ENCODE measurements at places on chromosomes 3 and 15. TPM values are rescaled to one million over a fixed set of nuclear protein-coding genes. Genes with fewer than 3 reads are reported as not detected.

Gene DUOXA2
- total RNA-seq, result not detected

GRCh38 chr3:148162132-148162531 lies 535.6 kb upstream of the AGTR1 start:
- H3K4me3 ChIP-seq, result no peak overlapping the region
- no peaks in the 10 kb centered on the region for H3K27me3 ChIP-seq
- no peaks in the 10 kb centered on the region for H3K36me3 ChIP-seq
- no peak for DNase-seq
- no peaks in the 10 kb centered on the region for H3K4me1 ChIP-seq
- no peak overlapping the region for H3K27ac ChIP-seq

- no peak overlapping the region for H3K27ac ChIP-seq
- H3K36me3 ChIP-seq, result no peaks in the 10 kb centered on the region
Measured at GRCh38 chr15:42385206-42385979, 26.1 kb downstream of the CAPN3 start.

Gene GOLGA6B
- not detected for total RNA-seq

DNA sequence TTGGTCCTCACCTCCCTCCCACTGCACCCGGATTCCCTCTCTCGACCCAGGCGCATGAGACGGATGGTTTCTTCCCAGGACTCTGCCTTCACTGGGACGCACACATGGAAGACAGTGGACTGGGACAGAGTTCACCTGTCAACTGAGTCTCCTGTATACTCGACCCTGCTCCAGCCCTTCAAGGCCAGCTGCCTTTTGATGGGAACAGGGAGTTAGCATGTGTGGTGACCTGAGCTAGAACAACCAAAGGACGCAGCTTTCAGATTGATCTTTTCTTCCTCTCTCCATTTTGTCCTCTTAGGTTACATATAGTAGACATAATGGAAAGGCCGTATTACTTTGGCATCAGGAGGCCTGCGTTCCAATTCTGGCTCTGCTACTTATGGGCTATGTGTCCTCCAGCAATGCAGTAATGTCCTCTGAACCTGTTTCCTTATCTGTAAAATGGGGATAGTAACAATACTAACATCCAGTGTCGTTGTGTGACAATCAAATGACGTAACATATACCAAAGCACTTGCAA lies 94.1 kb downstream of the PEX5L start:
- H3K27me3 ChIP-seq, result peaks cover 15% of the 10 kb centered on the region
- H3K36me3 ChIP-seq, result no peaks in the 10 kb centered on the region
- peak overlapping the region; percentile 57 for H3K4me3 ChIP-seq
- H3K27ac ChIP-seq, result no peak overlapping the region
- no peak for DNase-seq

- DNase-seq, result peak; percentile 33
- peak overlapping the region; percentile 25 for H3K27ac ChIP-seq
- no peaks in the 10 kb centered on the region for H3K27me3 ChIP-seq
- no peaks in the 10 kb centered on the region for H3K36me3 ChIP-seq
- H3K4me3 ChIP-seq, result no peak overlapping the region
Measured at GRCh38 chr3:71512000-71512399, 71.5 kb downstream of the FOXP1 start.

GRCh38 chr15:69071260-69071659 lies 56.8 kb downstream of the NOX5 start:
- peaks cover 58% of the 10 kb centered on the region for H3K27me3 ChIP-seq
- H3K36me3 ChIP-seq, result peaks cover 5% of the 10 kb centered on the region
- DNase-seq, result no peak

DNA sequence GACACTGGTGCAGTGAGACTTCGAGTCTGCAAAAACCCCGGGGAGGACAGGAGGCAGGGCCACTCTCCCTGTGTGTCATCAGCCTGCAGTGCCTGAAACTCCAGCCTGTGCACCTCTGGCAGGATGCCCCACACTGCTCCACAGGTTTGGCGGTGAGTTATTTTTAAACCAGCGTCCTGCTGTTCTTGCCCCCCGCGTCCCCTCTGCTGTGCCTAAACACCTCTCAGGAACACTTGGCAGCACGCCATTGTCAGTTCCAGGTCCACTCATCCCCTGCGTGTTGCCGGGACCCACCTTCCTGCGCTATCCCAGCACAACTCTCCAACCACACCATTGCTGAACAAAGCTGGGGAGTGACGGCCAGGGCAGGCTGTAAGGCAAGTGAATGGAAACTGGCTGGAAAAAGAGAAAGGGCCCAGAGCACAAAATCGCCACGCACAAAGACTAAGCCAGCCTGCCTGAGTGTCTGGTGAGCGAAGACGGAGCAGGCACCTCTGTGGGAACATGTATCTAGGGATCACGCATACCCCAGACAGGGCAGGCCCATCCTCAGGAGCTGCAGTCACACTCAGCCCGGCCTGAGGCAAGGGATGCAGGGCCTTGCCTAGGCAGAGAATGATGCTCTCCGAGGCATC lies 3.1 kb upstream of the PLA2G4F start:
- no peaks in the 10 kb centered on the region for H3K4me1 ChIP-seq
- no peaks in the 10 kb centered on the region for H3K27me3 ChIP-seq
- no peak for DNase-seq
- peaks cover 7% of the 10 kb centered on the region for H3K36me3 ChIP-seq
- no peak overlapping the region for H3K27ac ChIP-seq

DNA sequence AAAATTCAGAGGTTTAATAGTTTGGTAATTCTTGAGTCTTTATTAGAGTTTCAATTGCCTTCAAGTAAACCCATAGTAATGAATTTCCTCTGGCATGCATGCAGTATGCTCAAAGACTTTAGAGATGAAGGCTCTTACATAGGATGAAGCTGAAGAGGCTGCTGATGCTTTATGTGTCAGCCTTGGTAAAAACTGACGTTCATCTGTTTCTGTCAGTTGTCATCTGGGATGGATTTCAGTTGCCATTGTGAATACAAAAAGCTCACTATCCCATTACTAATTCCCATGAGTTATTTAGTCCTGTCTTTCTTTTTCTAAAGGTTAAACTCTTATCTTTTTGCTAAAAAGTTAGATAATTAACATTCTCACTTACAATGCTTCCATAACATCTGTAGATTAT lies 136.9 kb upstream of the GBE1 start:
- H3K36me3 ChIP-seq, result no peaks in the 10 kb centered on the region
- no peak overlapping the region for H3K4me3 ChIP-seq
- H3K27me3 ChIP-seq, result no peaks in the 10 kb centered on the region
- H3K27ac ChIP-seq, result no peak overlapping the region
- H3K4me1 ChIP-seq, result no peaks in the 10 kb centered on the region

- no peak overlapping the region for H3K27ac ChIP-seq
- H3K4me1 ChIP-seq, result peaks cover 7% of the 10 kb centered on the region
- peaks cover 8% of the 10 kb centered on the region for H3K27me3 ChIP-seq
Measured at GRCh38 chr3:156151824-156152428, 31.5 kb downstream of the KCNAB1 start.

- peaks cover 93% of the 10 kb centered on the region for H3K4me1 ChIP-seq
- peaks cover 16% of the 10 kb centered on the region for H3K36me3 ChIP-seq
- H3K4me3 ChIP-seq, result peak overlapping the region; percentile 60
- no peaks in the 10 kb centered on the region for H3K27me3 ChIP-seq
- H3K27ac ChIP-seq, result peak overlapping the region; percentile 84
Measured at GRCh38 chr3:56775838-56776555, 25.8 kb downstream of the ARHGEF3 start.

Gene AKAP13
- total RNA-seq, result 134 TPM

Gene ANKRD63
- not detected for total RNA-seq

DNA sequence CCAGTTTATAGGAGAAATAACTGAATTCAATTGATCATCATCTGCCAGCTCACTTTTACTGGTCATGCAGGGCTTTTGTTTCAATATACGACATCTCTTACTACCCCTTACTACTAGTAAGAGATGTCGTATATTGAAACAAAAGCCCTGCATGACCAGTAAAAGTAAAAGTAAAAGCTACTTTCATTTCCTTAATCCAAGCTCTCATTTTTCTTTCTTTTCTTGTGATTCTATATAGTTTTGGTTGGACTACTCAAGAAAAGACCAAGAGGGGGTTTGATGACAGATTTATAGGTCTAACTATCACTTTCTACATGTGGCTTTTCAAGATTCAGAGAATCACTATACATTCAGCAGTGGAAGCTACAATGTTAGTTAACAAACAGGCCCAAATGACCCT lies 1237.3 kb downstream of the ROBO2 start:
- H3K27ac ChIP-seq, result no peak overlapping the region
- H3K36me3 ChIP-seq, result peaks cover 2% of the 10 kb centered on the region
- H3K4me3 ChIP-seq, result no peak overlapping the region
- no peaks in the 10 kb centered on the region for H3K27me3 ChIP-seq
- no peaks in the 10 kb centered on the region for H3K4me1 ChIP-seq

Gene SLC49A4
- 3.5 TPM for total RNA-seq

DNA sequence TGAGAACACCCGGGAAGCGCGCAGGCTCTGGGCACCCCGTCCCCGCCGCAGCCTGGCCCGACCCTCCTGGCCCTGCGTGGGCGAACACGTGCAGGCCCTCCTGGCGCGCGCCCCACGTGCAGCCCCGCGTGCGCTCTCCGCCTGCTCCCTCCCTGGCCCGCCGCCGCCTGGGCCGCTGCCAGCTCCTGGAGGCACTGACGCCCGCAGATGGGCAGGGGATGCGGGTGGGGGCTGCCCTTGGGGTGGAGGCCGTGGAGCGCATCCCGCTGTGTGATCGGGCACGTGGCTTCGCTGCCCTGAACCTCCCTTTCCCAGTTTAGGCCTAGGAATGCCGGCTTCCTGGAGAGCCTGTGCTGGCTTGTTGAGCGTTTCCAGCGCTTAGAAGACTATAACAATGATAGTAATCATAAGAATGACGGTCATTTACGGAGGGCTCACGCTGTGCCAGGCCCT lies 104.6 kb upstream of the SLC6A6 start:
- H3K27ac ChIP-seq, result no peak overlapping the region
- no peaks in the 10 kb centered on the region for H3K36me3 ChIP-seq
- no peaks in the 10 kb centered on the region for H3K4me1 ChIP-seq
- no peak overlapping the region for H3K4me3 ChIP-seq
- DNase-seq, result no peak

DNA sequence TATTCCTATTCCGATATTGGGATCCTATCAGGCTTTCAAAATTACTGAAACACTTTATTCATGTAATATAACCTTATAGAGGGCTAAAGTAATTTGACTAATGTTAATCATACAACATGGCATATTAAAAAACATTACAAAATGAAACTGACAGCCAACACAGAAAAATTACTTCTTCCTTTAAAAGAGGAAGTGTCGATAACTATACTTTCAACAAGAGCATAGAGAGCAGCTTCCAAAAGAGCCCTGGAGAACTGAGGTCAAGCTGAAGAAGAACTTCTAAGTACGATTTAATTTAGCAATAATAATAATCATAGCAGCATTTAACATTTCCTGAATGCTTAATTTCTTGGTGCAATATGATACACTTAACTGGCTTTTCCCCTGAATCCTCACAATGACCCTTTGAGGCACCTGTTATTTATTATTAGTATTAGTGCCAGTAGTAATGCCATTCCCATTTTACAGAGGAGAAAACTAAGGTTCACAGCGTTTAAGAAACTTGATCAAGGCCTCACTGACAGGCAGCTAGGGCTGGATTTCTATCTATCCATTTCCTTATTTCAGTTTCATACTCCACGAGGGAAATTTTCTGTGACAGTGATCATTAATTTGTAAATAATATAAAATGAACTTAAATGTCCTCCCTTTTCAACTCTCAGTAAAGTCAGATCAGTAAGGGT lies 181.6 kb downstream of the CFAP20DC start:
- no peak overlapping the region for H3K4me3 ChIP-seq
- peaks cover 19% of the 10 kb centered on the region for H3K27me3 ChIP-seq
- peaks cover 5% of the 10 kb centered on the region for H3K4me1 ChIP-seq
- DNase-seq, result no peak

Gene ZBBX
- total RNA-seq, result not detected

DNA sequence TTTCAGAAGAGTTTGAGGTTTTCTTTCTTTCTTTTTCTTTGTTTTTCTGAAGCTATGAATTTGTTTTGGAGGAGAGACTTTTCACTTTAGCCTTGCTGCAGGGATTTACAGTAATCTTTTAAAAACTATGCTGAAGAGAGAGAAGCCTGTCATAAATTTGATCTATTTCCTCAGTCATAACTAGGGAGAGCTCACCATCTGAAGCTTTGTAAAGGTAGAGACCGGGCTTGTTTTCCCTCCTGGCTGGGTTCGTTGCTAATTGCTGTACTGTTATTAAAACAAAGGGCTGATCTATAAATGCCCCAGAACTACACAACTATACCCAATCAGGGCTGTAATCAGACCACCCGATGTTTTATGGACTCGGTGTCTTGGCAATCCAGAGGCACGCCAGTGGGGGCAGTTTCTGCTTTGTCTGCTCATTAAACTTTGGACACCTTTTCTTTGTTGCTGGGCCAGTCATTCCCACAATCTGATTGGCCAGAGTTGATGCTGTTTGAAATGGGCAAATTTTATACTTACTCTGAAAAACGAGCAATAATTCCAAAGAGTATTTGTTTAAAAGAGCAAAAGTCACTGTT lies 164.3 kb downstream of the CACNA1D start:
- H3K36me3 ChIP-seq, result peaks cover 3% of the 10 kb centered on the region
- no peak for DNase-seq
- H3K4me3 ChIP-seq, result no peak overlapping the region
- peaks cover 37% of the 10 kb centered on the region for H3K27me3 ChIP-seq
- H3K4me1 ChIP-seq, result no peaks in the 10 kb centered on the region

GRCh38 chr3:140270329-140270728 lies 335.3 kb downstream of the CLSTN2 start:
- H3K4me3 ChIP-seq, result no peak overlapping the region
- no peak for DNase-seq
- H3K27me3 ChIP-seq, result peaks cover 5% of the 10 kb centered on the region
- no peak overlapping the region for H3K27ac ChIP-seq

Gene TMEM45A
- total RNA-seq, result 0.26 TPM

Gene SLC22A14
- total RNA-seq, result 0.14 TPM

DNA sequence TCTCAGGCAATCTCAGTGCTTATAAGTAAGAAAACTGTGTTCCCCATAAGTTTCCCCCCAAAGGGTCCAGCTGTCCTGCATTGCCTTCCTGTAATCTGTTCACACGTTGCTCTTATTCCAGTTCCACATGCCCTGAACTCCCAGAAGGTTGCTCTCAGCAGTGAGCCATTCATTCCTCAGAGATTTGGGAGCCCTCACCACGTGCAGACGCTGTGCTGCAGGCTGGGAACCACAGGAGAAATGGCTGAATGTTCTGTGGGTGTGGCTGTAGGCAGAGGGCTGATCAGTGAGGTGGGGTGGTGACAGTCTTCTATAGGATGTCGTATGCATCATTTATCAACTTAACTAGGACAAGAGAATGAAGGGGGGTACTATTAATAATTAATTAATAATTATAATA lies 3.3 kb upstream of the THSD4 start:
- H3K4me1 ChIP-seq, result peaks cover 14% of the 10 kb centered on the region
- H3K27me3 ChIP-seq, result peaks cover 17% of the 10 kb centered on the region
- no peak for DNase-seq
- H3K27ac ChIP-seq, result no peak overlapping the region

GRCh38 chr3:119177321-119177720 lies 3.9 kb downstream of the UPK1B start:
- DNase-seq, result no peak
- H3K36me3 ChIP-seq, result no peaks in the 10 kb centered on the region
- H3K4me3 ChIP-seq, result no peak overlapping the region

Gene CPNE9
- total RNA-seq, result 0.77 TPM

- no peak overlapping the region for H3K27ac ChIP-seq
- DNase-seq, result no peak
- peaks cover 37% of the 10 kb centered on the region for H3K27me3 ChIP-seq
- H3K36me3 ChIP-seq, result no peaks in the 10 kb centered on the region
- H3K4me3 ChIP-seq, result peak overlapping the region; percentile 73
- peaks cover 5% of the 10 kb centered on the region for H3K4me1 ChIP-seq
Measured at GRCh38 chr15:74995779-74996765, 709 bp downstream of the SCAMP5 start.

Gene SI
- not detected for total RNA-seq

GRCh38 chr3:111215481-111215880 lies 143.9 kb downstream of the NECTIN3 start:
- H3K4me1 ChIP-seq, result no peaks in the 10 kb centered on the region
- no peak overlapping the region for H3K27ac ChIP-seq
- no peaks in the 10 kb centered on the region for H3K36me3 ChIP-seq
- H3K4me3 ChIP-seq, result no peak overlapping the region
- DNase-seq, result no peak
